ENCODE measurements at places on chromosomes 13 and 19.

DNA sequence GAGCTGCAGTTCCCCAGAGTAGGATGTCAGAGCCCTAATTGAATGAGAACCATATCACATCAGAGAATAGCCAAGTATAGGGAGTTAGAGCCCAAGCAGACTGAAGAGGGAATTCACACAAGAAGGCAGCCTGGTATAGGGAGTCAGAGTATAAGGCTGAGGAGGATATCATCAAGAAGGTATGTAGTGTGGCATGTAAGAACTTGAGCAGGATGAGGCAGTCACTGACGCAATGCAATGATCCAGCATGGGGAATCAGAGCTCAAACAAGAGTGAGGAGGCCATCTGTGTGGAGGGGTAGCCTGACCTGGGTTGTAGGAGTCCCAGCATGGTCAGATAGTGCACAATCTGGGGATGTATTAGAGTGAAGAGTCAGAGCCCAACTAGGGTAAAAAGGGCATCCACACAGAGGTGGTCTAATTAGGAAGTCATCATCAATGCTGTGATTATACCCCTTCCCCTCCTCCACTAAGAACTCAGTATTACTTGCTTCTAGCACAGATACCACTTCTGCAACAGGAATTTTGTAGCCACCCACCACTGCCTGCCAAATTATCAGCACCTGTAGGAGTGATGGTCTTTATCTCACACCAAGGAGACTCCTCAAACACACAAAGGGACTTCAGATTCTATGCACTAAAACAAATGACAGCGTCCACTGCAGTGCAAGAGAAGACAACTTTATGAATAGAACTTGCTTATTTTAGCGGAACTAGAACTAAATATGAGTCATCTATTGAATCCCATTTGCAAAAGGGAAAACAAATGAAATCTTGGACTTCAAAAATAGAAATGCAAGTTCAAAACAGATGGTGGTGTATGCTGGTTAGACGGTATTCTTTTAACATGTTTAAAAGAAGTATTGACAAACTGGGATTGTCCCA lies 107.2 kb downstream of the FNDC3A start:
- no peak for DNase-seq

DNA sequence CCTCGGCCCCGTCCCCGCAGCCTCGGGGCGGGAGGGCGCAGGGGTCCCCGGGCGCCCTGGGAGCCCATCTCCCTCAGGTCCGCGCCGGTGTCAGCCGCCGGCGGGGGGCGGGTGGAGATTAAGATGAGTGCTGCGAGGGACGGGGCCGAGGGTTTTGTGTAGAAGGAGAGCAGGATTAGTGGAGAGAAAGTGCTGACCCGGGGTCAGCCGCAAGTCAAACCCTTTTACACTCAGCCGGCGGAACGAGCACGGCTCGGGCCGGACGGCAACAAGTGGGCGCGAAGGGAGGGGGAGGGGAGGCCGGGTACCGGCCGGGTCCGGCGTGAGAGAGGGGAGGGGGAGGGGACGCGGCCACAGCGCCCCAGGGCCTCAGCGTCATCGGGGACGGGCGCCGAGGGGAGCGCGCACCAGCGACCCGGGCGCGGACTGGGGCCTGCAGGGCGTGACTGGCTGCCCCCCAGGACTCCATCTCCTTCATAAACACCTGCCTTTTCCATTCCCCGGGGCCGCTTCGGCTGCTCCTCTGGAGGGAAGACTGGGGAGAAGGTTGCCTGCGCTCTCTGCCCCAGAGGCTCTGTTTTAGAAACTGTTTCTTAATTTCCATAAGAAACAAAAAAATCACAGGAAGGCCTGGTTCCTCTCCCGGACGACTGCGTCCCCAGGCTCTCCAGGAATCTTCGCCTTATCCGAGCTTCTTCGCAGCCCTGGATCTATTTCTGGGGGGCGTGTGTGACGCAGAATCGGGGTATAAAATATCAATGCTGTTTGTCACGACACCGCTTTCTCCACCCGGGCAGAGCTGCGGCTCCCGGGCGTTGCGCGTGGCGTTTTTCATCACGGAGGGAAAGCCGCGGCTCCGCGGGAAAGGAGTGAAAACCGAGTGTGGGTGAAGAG lies 6.5 kb downstream of the SOX1 start:
- DNase-seq = no peak

DNA sequence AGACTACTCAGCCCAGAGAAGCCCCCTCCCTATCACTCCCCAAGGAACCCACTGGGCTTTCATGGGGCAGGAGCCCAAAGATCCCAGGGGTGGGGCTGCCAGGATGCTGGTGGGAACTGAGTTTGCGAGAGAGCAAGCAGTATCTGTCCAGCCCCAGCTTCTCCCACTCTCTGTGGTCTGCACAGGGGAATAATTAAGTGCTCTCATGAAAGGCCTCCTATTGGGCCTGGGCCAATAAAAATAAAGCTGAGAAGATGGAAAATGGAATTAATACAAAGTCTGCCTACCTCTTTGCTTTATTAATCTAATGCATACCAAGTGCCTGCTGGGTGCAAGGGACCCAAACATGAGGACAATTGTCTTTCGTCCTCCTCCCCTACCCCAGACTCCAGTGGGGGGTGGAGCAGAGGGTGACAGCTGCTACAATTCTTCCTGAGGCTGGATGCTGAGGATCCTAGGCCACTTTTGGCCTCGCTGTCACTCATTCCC lies 5.4 kb downstream of the DDX39A start:
- DNase-seq = no peak

DNA sequence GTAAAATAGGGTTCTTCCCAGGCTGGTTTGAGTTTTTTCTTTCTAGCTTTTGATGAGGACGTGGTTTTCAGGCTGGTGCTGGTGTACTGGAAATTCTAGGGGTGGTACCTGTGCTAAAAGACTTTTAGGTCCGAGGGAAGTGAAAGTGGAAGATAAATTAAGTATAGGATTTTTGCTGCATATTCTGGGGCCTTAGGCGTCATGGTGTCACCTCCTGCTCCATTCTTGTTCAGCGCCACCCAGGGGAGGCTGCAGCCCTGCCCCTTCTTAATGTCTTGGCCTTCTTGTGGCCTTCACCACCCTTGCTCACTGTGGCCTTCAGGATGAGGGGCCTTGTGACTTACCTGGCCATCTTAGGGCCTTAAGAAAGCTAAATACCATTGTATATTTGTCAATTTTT lies 12.4 kb downstream of the ZNF552 start:
- DNase-seq = no peak

- no peak for DNase-seq
These were observed 344.8 kb downstream of the ENOX1 start for GRCh38 chr13:43441899-43442499.

DNA sequence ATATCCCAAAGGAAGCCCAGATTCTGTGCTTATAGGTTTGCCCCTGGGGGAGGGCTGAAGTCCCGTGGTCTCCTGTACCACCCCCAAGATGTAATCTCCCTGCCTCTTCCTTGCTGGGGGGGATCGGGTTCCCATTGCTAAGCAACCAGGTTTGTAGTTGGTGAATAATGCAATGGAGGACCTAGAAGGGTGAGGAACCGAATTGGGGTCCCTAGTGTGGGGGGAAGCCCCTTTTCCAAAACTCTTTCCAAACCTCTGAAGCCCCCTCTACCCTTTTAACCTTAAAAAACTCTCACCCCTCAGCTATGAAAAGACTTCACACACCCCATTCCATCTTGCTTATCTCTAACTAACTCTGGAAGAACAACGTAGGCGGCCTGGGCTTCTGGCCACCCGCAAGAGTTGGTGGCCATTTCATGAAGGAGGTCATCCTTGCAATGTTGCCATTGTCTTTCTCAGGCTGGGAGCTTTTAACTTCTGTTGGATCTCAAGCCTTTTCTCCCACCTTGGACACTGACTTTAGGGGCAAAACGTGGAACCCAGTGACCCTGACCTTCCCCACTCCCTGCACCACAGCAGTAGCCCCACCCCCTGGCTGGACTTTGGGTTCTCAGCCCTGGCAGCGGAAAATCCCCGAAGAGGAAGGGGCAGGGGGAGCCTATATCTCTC lies 661 bp downstream of the PALM3 start:
- no peak for DNase-seq

GRCh38 chr19:49145573-49146407 lies 9.4 kb downstream of the HRC start:
- DNase-seq = peak; percentile 82

GRCh38 chr19:18021121-18021755 lies 13.3 kb downstream of the ARRDC2 start:
- peak; percentile 76 for DNase-seq

GRCh38 chr19:33789344-33789743 lies 7.3 kb upstream of the KCTD15 start:
- DNase-seq = no peak

DNA sequence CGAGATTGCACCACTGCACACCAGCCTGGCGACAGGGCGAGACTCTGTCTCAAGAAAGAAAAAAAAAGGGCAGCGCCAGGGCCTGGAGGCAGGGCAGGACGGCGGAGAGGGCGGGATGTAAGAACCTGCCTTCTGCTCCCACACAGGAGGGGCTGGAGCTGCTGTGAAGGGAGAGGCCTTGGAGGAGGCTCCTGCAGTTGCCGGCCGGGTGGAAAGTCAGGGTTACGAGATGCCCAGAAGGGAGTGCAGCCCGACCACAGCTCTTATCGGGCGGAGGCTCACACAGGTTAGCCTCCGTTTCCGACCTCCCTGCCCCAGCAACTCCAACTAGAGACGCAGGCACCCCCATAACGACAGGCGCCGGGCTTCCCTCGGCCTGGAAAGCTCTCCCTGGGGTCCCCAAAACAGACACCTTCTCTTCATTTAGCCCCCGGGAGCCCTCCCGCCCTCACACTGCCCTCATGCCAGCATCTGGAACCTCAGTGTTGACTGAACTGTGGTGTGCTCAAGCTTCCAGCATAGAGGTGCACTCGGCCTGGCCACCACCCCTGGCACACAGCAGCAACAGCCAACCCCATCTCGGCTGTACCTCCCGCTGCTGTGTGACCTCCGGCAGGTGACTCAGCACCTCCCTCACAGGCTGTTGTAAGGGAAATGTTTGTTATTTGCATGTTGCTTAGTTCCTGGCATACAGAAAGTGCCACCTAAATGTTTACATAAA lies 1.4 kb downstream of the PLPP2 start:
- DNase-seq = peak; percentile 43

DNA sequence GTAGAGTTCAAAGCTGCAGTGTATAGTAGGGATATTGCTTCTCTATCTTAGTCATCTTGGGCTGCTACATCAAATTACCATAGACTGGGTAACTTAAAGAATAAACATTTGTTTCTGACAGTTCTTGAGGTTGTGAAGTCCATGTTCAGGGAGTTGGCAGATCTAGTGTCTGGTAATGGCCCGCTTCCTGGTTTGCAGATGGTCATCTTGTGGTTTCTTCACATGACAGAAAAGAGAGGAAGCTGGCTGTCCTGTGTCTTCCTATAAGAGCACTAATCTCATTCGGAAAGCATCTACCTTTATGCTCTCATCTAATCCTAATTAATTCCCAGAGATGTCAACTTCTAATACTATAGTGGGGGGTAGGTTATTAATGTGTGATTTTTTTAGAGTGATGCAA lies 6.2 kb downstream of the ZNF763 start:
- no peak for DNase-seq

DNA sequence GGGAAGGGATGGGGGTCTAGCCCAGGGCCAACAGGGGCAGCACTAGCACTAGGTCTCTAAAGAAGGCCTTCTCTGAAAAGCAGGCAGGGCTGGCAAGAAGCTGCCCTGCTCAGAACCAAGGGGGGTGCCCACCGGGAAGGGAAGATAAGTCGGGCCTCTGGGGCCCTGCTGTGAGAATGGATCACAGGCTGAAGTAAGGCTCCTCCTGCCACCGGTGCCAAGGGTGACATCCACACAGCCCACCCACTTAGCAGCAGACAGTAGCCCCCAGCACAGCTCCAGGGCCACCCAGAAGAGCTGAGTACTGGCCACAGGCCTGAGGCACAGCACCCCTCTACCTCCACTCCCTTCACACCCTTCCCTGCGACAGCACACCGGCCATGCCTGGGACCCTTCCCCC lies 5.9 kb downstream of the ELL start:
- DNase-seq = no peak

GRCh38 chr13:37365496-37365895 lies 233.1 kb downstream of the POSTN start:
- no peak for DNase-seq

DNA sequence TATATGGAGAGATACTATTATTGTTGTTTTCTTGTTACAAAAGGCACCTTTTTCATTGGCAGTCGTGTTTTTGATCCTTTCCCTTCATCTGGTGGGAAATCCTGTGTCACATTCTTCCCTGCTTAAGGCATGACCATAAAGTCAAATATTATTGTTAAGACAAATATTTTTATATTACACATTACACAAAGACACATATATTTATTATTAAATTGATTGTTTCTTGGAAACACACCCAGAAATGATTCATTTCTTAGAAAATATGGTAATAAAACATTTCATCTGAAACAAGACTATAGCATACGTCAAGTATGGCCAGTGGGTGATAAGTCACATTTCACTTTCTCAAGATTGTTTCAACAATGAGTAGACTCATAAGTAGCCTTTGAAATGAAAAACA lies 77.3 kb downstream of the KCTD12 start:
- DNase-seq = no peak

- no peak for DNase-seq
These were observed 5.9 kb downstream of the SHD start for GRCh38 chr19:4284974-4285373.

DNA sequence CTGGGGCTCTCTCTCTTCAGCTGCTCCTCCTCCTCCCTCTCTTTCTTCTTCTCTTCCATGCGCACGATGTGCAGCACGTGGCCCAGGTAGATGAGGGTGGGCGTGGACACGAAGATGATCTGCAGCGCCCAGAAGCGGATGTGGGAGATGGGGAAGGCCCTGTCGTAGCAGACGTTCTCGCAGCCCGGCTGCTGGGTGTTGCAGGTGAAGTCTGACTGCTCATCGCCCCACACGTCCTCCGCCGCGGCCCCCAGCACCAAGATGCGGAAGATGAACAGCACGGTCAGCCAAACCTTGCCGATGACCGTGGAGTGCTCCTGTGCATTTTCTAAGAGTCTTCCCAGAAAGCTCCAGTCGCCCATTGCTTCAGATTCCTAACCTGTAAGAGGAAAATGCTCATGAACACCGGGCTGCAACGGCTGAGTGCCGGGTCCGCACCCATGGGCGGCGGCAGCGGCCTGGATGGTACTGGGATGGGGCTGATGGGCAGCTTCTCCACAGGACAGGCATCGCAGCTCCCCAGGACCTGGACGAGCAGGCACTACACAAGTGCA lies 17.8 kb downstream of the GJA3 start:
- no peak for DNase-seq

GRCh38 chr13:86051134-86052103 lies 252.2 kb upstream of the SLITRK6 start:
- no peak for DNase-seq

- no peak for DNase-seq
These were observed 6.4 kb upstream of the SPATA13 start for GRCh38 chr13:24153979-24154701.

DNA sequence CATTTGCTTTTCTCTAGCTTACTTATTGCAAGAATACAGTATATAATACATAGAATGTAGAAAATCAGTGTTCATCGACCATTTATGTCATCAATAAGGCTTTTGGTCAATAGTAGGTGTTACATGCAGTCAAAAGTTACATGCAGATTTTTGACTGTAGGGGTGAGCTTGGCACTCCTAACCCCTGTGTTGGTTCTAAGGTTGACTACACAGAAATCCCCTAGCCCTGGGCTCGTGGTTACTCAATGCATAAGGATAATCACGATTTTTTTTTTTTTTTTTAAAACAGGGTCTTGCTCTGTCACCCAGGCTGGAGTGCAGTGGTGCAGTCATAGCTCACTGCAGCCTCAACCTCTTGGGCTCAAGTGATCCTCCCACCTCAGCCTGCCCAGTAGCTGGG lies 4.0 kb upstream of the NWD1 start:
- no peak for DNase-seq

GRCh38 chr19:13640611-13641010 lies 123.7 kb upstream of the MRI1 start:
- DNase-seq = no peak

GRCh38 chr19:9039728-9040127 lies 29.5 kb upstream of the MUC16 start:
- DNase-seq = no peak
